ENCODE measurements at places on chromosomes 1 and 21.

DNA sequence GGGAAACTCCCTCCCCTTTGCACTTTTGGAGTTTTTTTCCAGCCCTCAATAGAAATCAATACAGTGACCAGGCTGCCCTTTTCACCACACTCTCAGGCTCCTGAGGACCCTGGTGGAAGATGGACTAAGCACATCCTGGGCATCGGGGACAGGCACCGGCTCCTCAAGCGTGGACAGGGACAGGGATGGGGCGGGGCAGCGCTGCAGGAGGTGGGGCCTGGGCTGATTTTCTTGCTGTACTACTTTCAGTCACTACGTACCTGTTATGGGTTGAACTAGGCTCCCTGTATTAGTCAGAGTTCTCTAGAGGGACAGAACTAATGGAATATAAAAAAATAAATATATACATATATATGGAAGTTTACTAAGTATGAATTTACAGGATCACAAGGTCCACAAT, 2.5 kb downstream of the MX2 start:
- DNase-seq = no peak

DNA sequence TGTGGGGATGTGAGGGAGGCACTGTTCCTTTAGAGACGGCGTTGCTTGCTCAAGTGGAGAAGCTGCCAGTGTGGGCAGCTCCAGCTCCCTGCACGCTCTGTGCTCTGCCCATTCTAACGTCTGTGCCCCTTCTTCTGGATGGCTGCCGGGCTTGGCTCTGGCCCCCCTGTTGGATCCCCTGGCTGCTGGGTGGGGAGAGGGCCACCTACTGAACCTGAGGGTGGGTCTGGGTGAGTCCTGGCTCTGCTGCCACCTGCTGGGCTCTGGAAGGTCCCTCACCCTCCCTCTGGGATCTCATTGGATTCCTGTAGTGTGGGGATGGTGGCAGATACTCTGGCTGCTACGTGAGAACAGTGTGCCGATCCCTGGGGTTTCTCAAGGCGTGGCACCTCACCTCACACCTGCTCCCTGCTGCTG, 5.0 kb downstream of the PFKL start:
- peak; percentile 61 for DNase-seq

DNA sequence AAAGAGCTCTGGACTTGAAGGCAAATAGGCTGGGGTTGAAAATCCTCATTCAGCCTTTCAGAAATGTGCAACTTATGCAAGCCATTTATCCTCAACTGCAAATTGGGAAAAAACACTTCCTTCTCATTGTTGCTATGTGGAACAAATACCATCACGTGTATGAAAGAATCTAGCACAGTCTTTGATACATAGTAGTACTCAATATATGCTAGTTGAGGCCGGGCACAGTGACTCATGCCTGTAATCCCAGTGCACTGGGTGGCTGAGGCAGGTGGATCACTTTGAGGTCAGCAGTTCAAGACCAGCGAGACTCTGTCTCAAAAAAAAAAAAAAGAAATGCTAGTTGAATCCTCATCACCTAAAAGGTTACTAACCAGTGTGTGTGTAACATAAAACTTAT, 8.2 kb downstream of the PI4KB start:
- DNase-seq = no peak

- no peak for DNase-seq
Observed at GRCh38 chr1:21834094-21834493, 22.0 kb downstream of the LDLRAD2 start.

DNA sequence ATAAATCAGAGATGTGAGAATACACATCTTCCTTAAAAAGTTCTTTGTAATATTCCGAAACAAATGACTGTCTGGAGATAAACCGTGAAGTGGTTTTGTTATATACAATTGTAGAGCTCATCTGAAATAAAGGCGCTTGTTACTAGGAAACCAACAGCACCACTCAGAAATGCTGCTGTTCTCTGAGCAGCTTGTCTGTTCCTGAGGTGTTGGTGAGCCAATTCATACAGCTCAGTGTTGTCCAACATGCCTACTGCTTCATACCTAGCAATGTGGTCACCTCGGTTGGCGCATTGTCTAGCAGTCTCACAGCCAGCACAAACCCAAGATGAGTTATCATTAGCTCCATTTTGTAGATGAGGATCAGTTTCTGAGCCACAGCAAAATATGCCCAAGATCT, 44.4 kb downstream of the GFI1 start:
- no peak for DNase-seq

GRCh38 chr1:54882519-54882918, 4.5 kb downstream of the DHCR24 start:
- DNase-seq = no peak
